ENCODE measurements at places on chromosomes 4 and X.

GRCh38 chrX:2643880-2644279 lies 47.2 kb upstream of the CD99 start:
- no peak for DNase-seq

DNA sequence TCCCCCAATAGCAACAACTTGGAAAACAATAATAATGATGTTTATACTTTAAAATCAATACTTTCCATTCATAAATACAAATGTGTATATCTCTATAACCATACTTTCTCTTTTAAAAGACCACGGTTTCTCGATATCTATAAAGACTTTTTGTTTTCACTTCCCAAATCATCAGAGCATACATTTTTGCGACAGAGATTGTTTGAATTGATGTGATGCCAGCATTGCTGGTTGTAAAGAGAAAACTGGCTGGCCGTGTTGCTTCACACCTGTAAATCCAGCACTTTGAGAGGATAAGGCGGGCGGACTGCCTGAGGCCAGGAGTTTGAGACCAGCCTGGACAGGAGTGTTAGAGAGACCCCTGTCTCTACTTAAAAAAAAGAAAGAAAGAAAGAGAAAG lies 77.6 kb upstream of the ZNF518B start:
- no peak for DNase-seq

DNA sequence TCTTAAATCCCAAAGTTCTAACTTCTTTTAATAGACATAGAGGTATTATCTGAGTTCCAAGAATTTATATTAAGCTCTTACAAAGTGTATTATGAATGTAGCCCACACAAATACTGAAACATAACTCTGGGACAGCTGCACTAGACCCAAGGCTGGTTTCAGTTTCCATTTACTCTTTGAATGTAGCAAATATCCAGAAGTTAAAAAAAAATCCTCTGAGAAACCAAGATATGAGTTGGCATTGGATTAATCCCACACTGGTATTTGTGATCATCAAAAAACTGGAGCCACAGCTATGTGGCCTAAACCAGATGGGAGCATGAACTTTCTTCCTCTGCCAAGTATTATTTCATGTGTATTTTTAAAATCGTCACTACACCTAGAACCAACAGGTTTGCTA lies 23.6 kb upstream of the SMPX start:
- no peak for DNase-seq

GRCh38 chrX:23731951-23732350 lies 11.1 kb downstream of the ACOT9 start:
- DNase-seq = no peak

- no peak for DNase-seq
Measured at GRCh38 chr4:119246177-119246733, 33.7 kb downstream of the USP53 start.

GRCh38 chrX:108177351-108178142 lies 86.0 kb downstream of the ATG4A start:
- DNase-seq = no peak

DNA sequence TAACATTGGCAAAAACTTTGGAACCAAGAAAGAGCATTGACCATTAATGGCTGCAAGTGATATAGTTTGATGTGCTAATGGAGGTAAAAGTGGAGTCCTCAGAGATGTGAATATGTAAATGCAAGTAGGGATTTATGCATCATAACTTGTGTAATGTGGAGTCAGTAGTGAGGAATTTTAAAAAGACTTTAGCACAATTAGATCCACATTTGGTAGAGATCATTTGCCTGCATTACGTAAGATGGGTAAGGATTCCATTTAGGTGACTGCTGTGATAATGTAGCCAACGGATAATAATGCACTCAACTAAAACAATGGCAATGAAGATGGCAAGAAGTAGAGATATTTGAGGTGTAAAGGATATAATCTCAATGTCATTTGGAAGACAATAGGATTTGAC lies 1128.4 kb downstream of the ADGRL3 start:
- no peak for DNase-seq

GRCh38 chr4:109953556-109953955 lies 40.9 kb downstream of the EGF start:
- no peak for DNase-seq

DNA sequence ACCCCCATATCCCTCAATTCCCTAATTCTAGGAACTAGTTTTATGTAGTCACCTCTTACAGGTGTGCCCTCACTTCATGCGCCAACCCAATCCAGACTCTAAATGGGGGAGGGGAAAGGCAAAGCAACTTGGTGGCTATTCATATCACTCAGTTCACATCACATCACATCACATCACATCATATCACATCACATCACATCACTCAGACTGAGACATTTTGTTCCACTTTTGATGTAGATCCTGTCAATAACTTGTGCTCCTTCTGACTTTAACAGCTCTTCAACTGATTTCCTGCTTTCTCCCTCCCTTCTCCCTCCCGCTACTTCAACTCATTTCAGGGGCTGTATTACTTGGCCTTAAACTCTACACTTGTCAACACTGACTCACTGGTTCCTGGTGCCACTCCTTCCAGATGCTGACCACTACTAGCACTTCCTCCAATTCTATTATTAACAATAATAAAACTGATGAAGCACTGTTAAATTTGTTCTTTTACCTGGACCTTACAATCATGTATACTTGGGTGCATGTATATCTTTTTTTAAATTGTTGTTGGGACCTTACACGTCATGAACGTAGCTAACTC lies 29.1 kb upstream of the PLS3 start:
- DNase-seq = no peak

GRCh38 chr4:150680651-150681050 lies 98.7 kb downstream of the MAB21L2 start:
- DNase-seq = no peak

DNA sequence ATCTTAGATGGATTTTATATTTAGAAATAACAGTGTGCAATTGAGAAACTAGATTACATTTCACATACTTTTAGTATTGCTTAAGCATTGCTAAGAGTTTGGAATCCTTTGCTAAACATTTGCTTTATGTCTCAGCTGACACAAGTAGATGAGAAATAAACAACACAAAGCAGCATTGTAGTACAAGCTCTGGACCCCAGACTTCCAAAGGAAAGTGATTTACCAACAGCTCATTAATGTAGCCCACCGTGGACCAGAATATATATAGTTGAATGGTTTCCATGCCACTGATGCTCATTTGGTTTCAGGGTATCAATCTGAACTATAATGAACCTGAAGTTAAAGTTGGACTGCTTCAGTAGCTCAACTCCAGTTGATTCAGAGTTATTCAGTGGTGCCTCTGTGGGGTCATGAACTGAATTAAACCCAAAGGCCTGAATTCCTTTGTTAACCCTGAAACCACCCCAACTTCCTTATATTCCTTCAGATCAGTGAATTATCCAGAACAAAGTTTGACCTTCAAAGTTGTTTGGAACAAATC lies 132.1 kb upstream of the NEIL3 start:
- DNase-seq = no peak

DNA sequence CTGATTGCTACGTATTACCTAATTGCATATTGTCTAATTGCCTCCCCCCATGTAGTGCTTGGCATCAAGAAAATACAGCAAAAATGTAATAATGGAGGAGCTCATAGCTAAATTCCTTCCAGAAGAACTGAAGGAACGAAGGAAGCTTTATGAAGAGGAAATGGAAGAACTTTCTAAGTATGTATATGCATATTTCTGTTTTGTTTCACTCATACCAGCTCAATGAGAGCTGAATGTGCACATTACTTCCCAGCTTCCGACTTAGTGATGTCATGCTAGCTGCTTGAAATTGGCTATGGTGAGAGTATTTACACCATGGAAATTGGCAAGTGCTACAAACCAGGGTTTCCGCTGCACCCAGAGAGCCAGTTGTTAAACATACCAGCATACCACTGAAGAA lies 34.7 kb downstream of the LONRF3 start:
- DNase-seq = no peak

GRCh38 chr4:187380181-187380581 lies 615.4 kb upstream of the ZFP42 start:
- DNase-seq = peak; percentile 4

GRCh38 chr4:139896091-139896604 lies 230.5 kb downstream of the MGST2 start:
- no peak for DNase-seq

- no peak for DNase-seq
Measured at GRCh38 chrX:65781845-65782244, 114.4 kb downstream of the MSN start.

DNA sequence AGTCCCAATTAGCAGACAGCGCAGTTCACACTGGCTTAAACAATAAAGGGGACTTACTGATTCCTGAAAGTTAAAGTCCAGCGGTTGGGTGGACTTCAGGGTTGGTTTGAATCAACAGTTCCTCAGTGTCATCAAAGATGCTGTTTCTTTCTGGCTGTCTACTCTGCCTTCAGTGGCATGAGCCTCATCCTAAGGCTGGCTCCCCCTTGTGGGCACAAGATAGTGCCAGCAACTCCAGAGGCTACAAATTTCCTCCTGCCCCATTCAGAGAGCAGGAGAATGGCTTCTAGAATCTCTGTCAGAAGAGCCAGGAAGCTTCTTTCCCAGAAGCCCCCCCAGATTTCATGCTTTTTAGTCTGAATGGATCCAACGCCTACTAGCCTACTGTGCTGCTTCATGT lies 82.4 kb upstream of the MTM1 start:
- peak; percentile 41 for DNase-seq

- DNase-seq = peak; percentile 52
Measured at GRCh38 chrX:150365051-150365989, 2.2 kb downstream of the MAMLD1 start.

DNA sequence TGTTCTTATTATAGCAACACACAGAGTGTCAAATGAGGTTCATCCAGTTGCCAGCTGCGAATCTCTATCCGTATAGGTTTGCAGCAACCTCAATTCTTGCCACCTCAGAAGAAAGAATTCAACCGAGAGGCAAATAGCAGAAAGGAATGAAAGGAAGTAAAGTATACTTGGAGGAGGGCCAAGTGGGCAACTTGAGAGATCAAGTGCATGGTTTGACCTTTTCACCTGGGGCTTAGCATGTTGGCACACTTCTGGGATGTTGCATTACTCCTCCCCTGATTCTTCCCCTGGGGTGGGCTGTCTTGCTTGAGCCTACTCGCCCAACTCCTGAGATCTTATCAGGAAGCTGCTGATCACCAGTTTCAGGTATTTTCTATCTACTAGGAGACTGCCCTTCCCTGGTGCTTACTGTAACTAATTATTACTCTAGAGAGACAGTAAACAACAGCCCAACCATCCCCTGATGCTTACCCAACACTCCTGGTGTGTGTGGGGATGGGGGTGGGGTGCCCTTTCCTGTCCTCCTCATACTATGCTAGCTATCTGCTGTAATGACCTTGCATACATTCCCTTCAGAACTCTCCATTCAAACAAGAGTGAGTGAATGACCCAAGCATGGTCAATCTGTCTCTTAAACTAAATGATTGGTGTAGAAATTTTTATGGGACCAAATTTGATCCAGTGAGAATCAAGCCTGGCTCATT lies 7.3 kb upstream of the TMEM33 start:
- DNase-seq = no peak

GRCh38 chr4:98950925-98951324 lies 22.0 kb upstream of the EIF4E start:
- no peak for DNase-seq

DNA sequence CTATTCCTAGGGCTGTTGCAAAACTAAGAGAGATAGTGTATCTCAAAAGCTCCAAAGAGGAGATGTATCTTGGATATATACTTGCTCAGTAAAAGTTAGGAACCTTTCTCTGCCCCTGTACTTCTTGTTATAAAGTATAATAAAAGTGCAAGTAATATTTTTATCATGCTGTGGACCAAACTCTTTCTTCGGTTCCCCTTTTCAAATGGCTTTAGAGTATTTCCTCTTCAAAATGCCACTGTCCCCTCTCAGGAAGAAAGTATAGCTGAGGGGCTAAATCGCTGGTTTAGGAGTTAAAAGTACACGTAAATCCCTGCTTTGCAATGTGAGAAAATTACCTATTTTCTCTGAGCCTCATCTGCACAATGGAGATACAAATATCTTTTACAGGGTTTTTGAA lies 169.1 kb upstream of the FTHL17 start:
- no peak for DNase-seq

GRCh38 chr4:183758061-183758757 lies 99.1 kb downstream of the TRAPPC11 start:
- DNase-seq = no peak

DNA sequence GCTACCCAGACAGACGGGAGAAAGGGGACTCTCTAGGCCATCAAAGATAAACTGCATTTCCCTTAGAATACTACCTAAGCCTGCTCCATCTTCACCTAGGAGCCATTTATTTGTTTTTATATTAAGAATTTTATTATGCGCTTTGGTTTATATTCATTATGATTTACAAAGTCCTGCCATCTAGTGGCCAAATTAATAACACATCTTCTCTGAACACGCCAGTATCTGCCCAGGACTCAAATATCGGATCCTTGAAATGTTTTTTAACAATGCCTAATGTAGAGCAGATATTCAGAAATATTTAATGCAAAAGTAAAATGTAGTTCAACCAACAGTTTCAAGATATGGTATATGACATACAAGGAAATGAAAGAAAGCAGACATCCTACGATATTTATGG lies 20.8 kb upstream of the PRPS2 start:
- DNase-seq = peak; percentile 11

DNA sequence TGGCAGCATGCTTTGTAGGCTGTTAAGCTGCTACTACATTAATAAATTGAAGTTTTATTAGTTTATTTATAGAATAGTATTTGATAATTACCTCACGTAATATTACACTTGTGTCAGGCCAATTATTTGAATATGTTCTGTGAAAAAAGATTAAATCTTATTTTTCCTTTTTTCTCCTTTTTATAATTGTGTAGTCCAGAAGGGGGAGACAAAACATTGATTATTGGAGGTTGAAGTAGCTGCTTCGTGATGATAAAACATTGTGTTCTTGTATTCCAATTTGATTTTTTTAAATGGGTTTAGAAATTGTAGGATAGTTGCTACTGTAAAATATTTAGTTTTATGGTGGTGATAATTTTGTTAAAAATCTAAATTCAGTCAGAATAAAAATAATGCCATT lies 85.7 kb downstream of the DIAPH2 start:
- peak; percentile 22 for DNase-seq

- peak; percentile 64 for DNase-seq
Measured at GRCh38 chr4:8352368-8353157, 83.0 kb downstream of the HTRA3 start.

DNA sequence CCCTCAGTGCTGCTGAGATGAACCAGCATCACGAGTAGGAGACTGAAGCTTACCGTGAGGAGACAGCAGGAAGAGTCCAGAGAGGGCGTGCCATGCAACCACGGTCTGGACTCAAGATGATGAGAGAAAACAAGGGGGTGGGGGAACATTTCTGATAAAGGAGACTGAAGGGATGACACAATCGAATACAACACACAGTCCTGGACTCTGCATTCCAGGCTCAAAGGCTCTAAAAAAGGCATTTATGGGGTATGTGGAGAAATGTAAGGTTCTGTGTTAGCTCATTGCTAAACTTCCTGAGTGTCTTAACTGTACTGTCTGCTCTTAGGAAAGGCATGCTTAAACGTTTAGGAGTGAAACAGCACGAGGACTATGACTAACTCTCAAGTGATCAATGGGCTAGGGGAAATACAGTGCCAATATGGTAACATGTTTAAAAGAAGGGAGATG lies 20.6 kb upstream of the IRAK1 start:
- no peak for DNase-seq
